Fibroblast of lung (primary cell): ENCODE measurements at places on chromosomes 16 and 17. TPM values are rescaled to one million over a fixed set of nuclear protein-coding genes. Genes with fewer than 3 reads are reported as not detected.
A peak's percentile ranks its signal among the peaks of the same experiment; 100 is the strongest.

The MEOX1 gene
- not detected in 2 replicates for polyA plus RNA-seq

The PSMB3 gene
- polyA plus RNA-seq = 210 and 334 TPM in 2 replicates

The GGT6 gene
- polyA plus RNA-seq = not detected in 2 replicates

The RGS11 gene
- polyA plus RNA-seq = 1.1 TPM in 2 replicates

The GLTPD2 gene
- polyA plus RNA-seq = not detected in 2 replicates

The MPDU1 gene
- polyA plus RNA-seq = 107 and 172 TPM in 2 replicates

The CCDC78 gene
- polyA plus RNA-seq = 0.50 and 0.64 TPM in 2 replicates

The ITGAX gene
- polyA plus RNA-seq = not detected in 2 replicates

The ZNF286A gene
- 31.3 and 39.1 TPM in 2 replicates for polyA plus RNA-seq

The RRAD gene
- polyA plus RNA-seq = 7.8 and 11.6 TPM in 2 replicates

The TTLL6 gene
- polyA plus RNA-seq = not detected in 2 replicates

The GSDMA gene
- polyA plus RNA-seq = not detected in 2 replicates

The GCGR gene
- polyA plus RNA-seq = not detected in 2 replicates

The ST6GALNAC1 gene
- not detected in 2 replicates for polyA plus RNA-seq

GRCh38 chr17:48047741-48048383 lies at the start of gene NFE2L1:
TSS of gene NFE2L1 (plus strand) at chr17:48048359. CDS start at chr17:48051119, 2,760 bp downstream.
- peak; percentile 100 for DNase-seq

DNA sequence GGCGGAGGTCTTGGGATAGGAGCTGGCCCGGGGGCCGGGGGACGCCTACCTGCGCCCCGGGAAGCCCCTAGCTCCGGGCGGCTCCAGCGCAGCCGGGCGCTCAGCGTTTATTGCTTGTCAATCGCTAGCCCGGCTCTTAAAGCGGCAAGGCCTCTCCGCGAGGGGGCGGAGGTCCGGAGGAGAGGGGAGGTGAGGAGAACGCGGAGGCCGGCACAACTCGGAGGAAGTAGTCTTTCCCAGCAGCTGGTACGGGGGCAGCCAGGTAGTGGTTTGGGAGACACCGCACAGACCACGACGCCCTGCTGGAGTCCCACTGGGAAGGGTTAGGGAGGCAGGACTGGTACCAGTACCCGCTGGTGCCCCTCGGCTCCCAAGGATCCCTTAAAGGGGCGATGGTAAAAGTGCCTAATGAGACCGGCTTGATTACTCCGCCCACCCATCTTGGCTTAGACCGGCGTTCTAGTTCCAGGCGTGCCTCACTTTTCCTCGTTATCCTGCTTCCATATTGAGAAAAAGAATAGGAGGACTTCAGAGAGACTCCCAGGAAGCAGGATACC lies at the start of gene MPP2:
TSS of gene MPP2 (minus strand) at position 112 of the 557 bp plus-strand sequence. CDS start 3,076 bp downstream, outside the sequence.
- DNase-seq = peak; percentile 76

GRCh38 chr16:78461496-78462287 lies 362.2 kb downstream of the WWOX start:
- DNase-seq = no peak

- no peak for DNase-seq
Observed at GRCh38 chr16:57282510-57283213, 1.8 kb downstream of the PLLP start.

GRCh38 chr17:142876-143784 lies 5.8 kb downstream of the SCGB1C2 start:
- DNase-seq = no peak

DNA sequence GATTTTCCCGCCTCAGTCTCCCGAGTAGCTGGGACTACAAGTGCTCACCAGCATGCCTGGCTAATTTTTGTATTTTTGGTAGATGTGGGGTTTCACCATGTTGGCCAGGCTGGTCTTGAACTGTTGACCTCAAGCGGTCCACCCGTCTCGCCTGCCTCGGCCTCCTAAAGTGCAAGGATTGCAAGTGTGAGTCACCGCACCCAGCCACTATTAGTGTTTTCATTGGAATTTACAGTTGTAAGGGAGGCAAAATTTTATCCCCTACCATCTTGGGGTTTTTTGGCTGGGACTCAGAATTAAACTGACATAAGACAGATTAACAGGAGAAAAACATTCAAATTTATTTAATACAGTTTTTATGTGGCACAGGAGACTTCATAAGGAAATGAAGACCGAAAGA lies 12.3 kb upstream of the MYCBPAP start:
- DNase-seq = peak; percentile 72

DNA sequence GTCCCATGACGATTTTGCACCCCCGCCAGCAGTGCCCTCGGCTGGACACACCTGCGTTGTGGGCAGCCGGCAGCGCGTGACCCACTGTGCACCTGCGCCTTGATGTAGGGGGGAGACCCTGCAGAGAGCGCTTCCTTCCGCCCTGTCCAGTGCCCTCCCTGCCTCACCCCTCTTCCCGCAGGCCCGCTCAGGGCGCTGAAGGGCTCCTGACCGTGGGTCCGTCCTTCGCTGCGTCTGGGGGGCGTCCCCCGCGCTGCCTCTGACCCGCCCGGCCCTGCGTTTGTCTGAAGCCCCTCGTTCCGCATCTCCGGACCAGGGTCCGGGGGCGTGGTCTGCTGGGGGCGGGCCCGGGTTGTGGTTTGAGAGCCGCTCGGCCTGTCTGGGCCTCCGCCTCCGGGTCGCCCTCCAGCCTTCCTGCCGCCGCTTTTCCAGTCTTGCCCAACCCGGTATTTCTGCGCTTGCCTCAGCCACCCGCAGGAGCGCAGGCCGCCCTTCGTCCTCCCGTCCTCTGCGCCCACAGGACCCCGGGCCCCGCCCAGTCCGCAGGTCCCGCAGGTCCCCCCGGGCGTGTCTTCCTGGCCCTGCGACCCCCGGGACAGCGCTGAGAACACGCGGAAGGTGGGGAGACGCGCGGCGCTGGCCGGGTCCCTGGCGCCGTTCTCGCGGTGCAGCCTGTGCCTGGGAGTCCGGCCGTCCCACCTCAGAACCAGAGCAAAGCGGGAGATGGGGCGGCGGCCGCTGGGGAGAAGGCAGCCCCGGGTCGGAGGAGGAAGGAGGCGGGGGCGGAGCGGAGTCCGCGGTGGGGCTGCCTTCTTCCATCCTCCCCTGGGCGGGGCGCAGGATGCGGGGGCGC lies 4.0 kb upstream of the IL17C start:
- DNase-seq = peak; percentile 18

DNA sequence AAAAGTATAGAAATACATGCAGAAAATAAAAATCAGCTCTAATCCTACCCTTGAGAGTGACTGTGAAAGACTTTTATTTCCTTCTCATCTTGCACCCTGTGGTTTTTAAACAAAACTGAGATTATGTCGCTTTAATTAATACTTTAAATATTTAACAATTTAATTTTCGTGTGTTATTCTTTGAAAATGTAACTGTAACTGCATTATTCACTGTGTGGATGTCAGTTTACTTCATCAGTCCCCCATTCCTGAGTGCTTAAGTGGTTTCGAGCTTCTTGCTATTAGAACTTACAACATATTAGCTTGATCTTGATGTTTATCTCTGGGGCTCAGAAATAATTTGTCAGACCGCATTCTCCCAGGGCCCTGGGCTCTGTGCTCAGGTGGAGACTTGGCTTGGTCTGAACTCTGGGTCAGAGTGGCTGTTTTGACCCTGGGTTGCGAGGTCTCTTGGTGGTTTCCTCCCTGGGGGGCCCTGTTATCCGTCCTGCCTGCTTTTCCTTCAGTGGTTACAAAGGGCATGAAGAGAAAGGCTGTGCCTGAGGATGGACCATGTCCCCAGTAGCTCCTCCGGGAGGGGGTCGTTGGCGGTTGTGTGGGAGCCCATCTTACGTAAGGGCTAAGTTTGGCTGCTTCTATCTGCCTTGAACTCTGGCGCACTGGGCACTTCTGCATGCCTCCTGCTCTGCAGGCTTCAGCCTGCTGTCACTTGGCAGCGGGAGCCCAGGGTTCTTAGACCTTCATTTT lies 25.7 kb downstream of the AKAP1 start:
- no peak for DNase-seq

DNA sequence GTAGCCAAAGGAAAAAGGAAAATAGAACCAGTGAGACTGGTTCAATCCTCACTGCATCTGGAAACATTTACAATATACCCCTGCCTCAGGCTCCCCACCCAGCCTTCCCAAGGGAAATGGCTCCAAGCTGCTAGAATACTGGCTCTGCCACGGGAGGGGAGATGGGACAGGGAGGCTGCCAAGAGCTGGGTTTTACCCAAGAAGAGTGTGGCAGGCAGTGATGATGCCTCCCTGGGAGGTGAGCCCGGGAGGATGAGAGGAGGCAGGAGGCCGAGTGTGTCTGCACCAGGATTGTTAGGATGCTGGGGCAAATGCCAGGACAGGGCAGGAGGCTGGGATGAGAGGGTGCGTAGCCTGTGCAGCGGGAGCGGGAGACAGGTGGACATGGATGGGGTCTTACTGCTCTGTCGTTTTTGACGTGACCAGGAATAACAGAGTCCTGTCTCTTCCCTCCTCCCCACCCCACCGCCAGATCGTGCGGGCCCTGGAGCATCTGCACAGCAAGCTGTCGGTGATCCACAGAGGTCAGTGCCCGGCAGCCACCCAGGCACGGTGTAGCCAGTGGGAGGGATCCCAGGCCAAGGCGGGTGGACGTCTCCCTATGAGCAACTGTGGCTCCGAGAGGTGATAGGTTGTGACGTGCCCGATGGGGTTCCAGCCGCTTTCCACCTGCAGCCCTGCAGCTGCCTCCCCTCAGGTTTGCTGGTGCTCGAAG lies 18.4 kb downstream of the MAP2K3 start:
- DNase-seq = no peak

DNA sequence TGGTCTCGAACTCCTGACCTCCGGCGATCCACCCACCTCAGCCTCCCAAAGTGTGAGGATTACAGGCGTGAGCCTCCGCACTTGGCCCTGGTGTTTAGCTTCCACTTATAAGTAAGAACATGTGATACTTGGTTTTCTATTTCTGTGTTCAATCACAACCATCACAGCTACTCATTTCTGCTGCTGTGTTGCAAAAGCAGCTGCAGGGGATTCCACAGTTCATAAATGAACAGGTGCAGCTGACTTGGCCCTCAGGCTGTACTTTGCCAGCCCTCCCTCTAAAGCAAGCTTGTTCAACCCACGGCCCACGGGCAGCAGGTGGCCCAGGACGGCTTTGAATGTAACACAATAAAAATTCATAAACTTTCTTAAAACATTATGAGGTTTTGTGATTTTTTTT lies 79.2 kb downstream of the SLC39A11 start:
- no peak for DNase-seq

GRCh38 chr16:77536809-77537208 lies 102.0 kb upstream of the ADAMTS18 start:
- DNase-seq = no peak

- no peak for DNase-seq
Observed at GRCh38 chr16:31183432-31184428, 3.8 kb downstream of the FUS start.

- DNase-seq = no peak
Observed at GRCh38 chr17:11742886-11743285, 144.6 kb downstream of the DNAH9 start.

- DNase-seq = no peak
Observed at GRCh38 chr16:69936252-69936651, 14.9 kb upstream of the CLEC18A start.

GRCh38 chr17:82445542-82445941 lies 5.0 kb downstream of the CYBC1 start:
- DNase-seq = no peak

- DNase-seq = no peak
Observed at GRCh38 chr17:17377071-17377967, 74.1 kb downstream of the NT5M start.

- DNase-seq = no peak
Observed at GRCh38 chr17:4184811-4185210, 41.8 kb downstream of the CYB5D2 start.

GRCh38 chr16:66326991-66327513 lies 39.4 kb upstream of the CDH5 start:
- DNase-seq = peak; percentile 23

DNA sequence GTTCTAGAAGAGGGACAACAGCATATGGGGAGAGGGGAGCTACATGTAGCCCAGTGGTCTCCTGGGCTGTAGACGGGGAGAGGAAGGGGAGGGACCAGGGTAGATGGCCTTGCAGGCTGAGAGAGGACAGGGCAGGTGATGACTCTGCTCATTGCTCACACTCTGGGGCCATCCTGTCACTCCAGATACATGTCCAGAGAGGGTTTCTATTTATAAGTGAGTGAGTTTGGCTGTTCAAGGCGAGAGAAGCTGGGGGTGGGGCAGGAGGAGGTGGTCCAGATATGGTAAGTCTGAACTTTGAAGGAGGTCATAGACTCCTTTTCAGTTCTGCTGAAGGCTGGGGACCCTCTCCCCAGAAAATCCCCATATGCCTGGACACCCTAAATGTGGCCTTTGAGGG lies 22.2 kb downstream of the CACNA1G start:
- DNase-seq = no peak

GRCh38 chr16:55376567-55377167 lies 52.7 kb downstream of the IRX6 start:
- DNase-seq = no peak

DNA sequence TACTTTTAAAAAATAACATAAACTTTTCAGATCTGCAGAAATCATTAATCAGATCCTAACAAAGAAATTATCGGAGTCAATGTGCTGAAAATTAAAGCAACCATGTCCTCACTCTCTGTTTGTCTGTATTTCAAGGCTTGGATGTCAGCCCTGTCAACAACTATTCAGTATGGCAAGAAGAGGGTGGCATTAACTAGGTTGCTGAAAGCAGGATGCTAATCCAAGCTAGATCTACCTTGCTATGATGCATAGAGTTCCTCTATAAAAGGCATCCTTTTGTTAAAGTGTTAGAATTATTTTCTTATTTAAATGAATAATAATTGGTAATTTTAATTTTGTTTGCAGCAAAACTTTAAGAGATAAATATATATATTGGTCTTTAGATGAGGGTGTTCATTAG lies 800.8 kb downstream of the CDH11 start:
- DNase-seq = no peak

- DNase-seq = peak; percentile 33
Observed at GRCh38 chr17:37650419-37651003, 7.3 kb upstream of the DDX52 start.

DNA sequence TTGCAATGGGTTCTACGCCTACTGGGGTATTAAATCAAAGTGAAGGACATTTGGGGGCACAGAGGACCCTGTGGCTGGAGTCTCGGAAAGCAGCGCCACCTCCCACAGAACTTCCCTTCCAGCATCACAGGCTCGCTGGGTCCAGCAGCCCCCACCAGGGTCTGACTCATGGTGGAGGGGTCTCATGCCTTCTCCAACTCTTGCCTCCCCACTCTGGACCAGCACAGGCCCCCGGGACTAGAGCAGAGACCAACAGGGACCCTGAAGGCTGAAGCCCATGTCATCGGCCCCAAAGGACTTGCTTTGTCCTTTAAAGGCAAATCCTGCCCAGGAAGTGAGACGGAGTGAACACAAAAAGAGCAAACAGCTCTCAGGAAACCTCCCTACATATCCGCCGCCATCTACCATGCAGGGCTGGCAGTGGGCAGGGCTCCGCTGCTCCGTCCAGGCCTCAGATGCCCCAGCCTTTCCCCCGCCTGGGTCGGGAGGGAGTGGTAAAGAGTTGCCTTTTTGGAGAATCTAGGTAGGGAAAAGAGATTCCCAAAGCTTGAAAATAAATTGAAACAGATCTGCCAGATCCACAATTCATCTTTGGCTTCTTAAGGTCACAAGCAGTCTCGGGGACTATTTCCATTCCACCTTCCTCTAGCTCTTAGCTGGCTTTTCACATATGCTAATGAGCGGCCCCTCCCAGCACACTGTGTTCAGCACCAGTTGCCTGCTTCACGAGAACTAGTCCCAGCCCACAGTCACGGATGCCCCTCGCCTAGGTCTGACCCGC lies 2.1 kb upstream of the GPRC5C start:
- no peak for DNase-seq

- no peak for DNase-seq
Observed at GRCh38 chr16:61569028-61569427, 467.2 kb downstream of the CDH8 start.

- no peak for DNase-seq
Observed at GRCh38 chr16:55364811-55365210, 40.8 kb downstream of the IRX6 start.
